Hepatocyte (in vitro differentiated cells): ENCODE measurements at places on chromosomes 1 and 21. TPM values are rescaled to one million over a fixed set of nuclear protein-coding genes. Genes with fewer than 3 reads are reported as not detected.

The PRAMEF7 gene
- not detected in 2 replicates for polyA plus RNA-seq

The TCHHL1 gene
- polyA plus RNA-seq: not detected in 2 replicates

GRCh38 chr1:26545969-26546323, 16.4 kb downstream of the RPS6KA1 start:
- no peak for DNase-seq

The WDR26 gene
- 9.4 and 11.7 TPM in 2 replicates for polyA plus RNA-seq

The KIF21B gene
- polyA plus RNA-seq: 0.18 and 0.19 TPM in 2 replicates

DNA sequence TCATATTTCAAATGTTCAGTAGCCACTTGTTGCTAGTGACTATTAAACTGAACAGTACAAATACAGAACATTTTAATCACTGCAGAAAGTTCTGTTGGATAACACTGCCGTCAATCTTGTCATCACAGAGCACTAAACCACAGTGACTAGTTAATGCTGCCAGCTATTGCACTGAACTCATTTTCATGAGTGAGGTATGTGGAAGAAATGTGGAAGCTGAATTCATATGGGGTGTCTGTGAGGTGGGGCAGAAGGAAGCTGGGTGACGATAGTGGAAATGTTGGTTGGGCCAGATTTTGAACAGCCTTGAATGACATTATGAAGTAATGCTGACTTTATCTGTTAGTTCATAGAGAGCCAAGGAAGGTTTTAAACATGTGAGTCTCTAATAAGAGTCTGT, 49.6 kb downstream of the OSBPL9 start:
- no peak for DNase-seq

GRCh38 chr1:82464362-82465001, 663.7 kb downstream of the ADGRL2 start:
- peak; percentile 33 for DNase-seq

- no peak for DNase-seq
Measured at GRCh38 chr1:46244656-46245371, 2.7 kb upstream of the RAD54L start.

The CCDC190 gene
- polyA plus RNA-seq: not detected in 2 replicates

- no peak for DNase-seq
Measured at GRCh38 chr1:6588893-6589520, 9.2 kb downstream of the ZBTB48 start.

The VASH2 gene
- polyA plus RNA-seq: 0.96 and 3.0 TPM in 2 replicates

- DNase-seq: no peak
Measured at GRCh38 chr1:156775799-156776198, 8.5 kb downstream of the PRCC start.

DNA sequence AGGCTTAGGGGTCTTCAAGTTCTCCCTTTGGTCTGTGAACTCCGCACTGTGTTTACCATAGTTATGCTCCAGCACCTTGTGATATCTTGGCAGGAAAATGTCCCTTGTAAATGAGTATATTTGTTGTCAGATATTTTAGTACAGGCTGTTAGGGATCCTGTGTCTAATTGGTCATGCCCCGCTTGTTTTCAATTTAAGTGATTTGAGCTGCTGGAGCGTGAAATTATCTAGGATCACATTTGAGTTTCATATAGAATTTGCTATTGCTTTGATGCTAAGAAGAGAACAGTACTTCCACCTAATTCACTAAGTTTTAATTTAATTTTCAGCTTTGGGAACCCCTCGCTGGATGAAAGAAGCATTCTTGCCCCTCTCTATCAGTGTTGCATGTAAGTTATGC, 15.4 kb upstream of the TOR3A start:
- no peak for DNase-seq

The ACTA1 gene
- 0.28 and 1.0 TPM in 2 replicates for polyA plus RNA-seq
